ENCODE measurements at places on chromosomes 5 and 9.

DNA sequence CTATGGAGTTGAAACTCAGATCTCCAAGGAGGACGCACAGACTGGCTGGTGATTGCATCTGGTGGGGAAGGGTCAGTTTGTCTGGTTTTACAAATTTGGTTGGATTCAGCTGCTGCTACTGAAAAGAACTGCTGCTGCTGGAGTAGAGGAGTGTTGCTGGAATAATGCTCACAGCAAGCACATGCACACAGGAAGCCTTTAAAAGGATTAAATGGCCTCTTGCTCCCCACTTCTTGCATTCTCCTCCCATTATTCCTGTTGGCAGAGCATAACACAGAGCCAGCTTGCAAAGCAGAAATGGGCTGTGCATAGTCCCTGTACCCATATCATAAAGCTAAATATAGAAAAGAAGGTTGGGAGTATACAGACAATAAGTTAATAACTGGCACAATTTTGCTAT, 16.6 kb downstream of the ZNF474 start:
- DNase-seq = no peak

GRCh38 chr5:87322381-87322780, 54.7 kb downstream of the RASA1 start:
- DNase-seq = no peak

- DNase-seq = no peak
These were observed 7.5 kb downstream of the ABL1 start for GRCh38 chr9:130842545-130842944.

DNA sequence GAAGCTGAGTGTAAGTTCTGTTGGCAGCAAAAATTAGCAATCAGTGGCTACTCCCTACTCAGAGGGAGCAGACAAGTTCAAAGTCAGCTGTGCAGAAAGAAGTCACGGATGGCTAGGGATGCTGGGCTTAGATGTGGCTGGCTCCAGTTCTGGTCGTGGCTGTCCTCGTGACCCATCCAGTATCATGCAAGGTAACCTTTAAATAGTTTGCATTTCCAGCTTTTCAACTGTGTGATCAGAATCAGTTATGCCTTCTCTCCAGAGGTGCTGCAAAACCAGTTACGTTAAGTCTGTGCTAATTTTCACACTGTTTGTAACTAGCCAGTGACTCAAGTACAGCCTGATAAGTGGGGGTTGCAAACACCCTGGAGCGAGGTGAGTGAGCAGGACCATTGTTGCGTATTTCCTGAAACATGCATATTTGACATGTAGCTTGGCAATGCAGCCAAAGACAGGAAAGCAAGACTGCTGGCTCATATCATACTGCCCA, 302.4 kb downstream of the ATPSCKMT start:
- DNase-seq = no peak

Measured in GF-D8 (cell line).